ENCODE measurements at places on chromosomes 12 and 14.

GRCh38 chr12:122182887-122183587, at the start of gene LRRC43:
Gene LRRC43 (plus strand): TSS chr12:122183123. CDS start chr12:122183145, 22 bp downstream.
- DNase-seq = peak; percentile 14

GRCh38 chr12:2613326-2614073, 181.3 kb upstream of the FKBP4 start:
- no peak for DNase-seq

- no peak for DNase-seq
Measured at GRCh38 chr14:71726580-71727021, 205.6 kb upstream of the RGS6 start.

GRCh38 chr12:6222078-6222654, 22.0 kb downstream of the CD9 start:
- DNase-seq = no peak

DNA sequence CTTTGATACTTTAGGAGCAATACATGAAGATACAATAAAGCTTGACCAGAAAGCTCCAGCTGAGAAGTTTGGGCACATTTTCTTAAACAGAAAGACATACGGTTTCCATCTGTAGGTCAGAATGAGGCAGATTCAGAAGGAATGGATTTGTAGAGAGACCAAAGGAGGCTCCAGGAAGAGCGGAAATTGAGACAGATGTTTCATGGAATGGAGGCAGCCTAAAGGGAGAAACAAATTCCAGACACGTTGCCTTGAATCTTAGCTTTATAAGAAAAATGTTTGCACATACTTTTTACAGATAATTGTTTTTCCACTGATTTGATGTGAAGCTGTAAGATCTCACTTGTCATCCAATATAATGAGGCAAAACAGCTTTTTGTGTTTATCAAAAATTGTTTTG, 24.8 kb downstream of the EPYC start:
- no peak for DNase-seq

DNA sequence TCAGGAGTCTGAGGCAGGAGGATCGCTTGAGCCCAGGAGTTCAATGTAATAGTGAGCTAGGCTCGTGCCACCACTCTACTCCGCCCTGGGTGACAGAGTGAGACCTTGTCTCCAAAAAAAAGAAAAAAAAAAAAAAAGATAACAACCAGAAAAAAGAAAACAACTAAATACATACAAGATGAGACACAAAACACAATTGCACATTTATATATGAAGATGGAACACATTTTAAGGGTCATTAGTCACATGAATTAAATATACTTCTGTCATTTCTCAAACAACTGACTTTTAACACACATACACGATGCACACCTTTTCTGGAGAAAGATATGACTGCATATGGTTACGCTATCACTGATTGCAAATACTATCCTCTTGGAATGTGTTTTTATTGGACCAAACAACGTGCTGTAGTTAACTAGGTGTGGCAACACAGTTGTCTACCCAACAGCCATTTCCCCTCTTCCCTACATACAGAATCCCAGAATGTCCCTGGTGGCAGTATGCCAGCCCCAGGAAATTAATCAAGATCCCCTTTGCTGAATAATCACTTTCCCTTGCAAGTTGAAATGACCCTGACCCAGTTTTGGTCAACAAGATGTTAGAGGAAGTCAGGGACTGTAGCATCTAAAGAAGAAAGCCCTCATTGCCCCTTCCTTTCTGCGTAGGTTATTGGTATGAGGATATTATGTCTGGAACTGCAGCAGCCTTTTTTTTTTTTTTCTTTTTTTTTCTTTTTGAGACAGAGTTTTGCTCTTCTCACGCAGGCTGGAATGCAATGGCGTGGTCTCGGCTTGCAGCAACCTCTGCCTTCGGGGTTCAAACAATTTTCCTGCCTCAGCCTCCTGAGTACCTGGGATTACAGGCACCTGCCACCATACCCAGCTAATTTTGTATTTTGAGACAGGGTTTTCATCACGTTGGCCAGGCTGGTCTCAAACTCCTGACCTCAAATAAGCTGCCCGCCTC, 5.6 kb upstream of the MYL6B start:
- DNase-seq = no peak

DNA sequence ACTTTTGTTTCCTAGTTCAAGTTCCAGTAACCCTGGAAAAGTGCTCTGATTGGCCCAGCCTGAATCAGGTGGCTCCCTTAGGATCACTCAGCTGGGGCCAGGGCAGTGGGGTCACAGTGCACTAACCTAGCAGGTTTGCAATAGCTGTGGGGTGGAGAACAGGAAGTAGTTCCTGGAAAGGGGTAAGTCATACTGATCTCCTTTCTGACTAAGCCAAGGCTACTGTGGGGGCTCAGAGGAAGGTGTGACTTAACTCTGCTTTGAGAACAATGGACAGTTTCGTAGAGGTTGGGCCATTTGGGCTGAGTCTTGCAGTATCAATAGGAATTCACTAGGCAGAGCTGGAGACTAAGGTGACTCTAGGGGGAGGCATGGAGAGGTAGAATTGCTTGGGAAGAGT, 89.4 kb downstream of the KIF26A start:
- DNase-seq = no peak

DNA sequence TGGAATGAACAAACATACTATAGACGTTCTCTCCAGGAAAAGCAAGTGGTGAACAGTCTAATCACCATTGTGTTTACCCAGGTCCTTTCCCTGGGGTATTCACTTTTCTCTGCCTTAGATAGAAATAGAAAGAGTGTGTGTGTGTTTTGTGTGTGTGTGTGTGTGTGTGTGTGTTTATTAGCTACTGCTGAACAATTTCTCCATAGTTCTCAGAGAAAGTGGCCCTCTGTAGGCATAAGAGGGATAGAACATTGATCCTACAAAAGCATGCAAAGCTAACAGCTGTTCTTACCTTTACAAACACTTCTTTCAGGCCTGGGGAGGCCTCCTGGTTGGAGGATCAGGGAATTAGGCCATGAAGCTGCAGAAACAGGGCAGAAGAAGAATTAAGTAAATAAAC, 665.7 kb upstream of the TBX3 start:
- no peak for DNase-seq

DNA sequence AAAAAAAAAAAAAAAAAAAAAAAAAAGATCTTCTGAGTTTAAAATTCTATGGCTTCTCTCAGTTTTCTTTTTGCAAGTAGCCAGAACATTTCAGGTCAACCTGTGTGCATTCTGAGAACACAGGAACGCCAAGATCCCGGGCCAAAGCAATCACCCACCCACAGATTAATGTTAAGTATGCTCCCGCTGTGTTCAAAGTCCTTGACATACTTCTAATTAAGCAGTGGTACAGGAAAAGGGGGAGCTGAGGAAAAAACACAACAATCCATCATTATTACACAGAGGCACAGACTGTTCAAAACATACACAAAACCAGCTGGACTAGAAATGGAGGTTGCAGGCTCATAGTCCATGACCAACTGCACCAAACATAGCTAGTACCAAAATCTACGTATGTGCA, 2.8 kb downstream of the FBXO21 start:
- no peak for DNase-seq

DNA sequence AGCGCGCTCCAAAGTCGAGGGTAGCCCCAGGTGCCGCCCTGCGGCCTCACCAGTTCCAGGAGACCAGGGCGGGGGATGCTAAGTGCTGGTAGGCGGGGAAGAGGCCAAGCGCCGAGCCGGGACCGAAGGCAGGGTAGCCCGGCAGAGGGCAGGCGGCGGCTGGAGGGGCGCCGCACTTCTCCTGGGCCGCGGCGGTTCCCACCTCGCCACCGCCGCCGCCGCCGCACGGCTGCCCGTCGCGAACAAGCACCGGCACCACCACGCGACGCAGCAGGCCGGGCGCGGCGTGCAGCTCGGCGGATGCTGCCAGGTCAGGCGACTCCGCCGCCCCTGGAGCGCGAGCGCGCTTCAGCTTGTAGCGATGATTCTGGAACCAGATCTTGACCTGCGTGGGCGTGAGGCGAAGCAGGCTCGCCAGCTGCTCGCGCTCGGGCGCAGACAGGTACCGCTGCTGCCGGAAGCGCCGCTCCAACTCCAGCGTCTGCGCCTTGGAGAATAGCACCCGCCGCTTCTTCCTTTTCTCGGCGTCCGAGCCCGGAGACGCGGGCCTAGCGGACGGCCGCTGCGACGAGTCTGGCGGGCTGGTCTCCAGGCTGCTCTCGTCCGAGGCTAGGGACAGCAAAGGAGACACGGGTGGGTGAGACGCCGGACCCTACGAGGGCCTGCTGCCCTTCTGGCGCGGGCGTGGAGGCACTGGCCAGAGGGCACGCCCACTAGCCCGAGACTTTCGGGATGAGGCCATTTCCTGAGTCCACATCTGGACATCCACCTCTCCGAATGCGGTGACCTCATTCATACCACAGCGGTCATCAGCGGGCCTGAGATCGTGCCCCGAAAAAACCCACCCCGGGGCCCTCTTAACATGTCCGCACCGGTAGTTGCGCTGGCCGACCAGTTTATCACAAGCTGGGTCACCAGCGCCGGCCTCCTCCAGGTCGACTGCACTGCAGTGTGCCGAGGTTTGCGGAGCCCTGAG, 1.3 kb downstream of the NKX2-8 start:
- DNase-seq = no peak

DNA sequence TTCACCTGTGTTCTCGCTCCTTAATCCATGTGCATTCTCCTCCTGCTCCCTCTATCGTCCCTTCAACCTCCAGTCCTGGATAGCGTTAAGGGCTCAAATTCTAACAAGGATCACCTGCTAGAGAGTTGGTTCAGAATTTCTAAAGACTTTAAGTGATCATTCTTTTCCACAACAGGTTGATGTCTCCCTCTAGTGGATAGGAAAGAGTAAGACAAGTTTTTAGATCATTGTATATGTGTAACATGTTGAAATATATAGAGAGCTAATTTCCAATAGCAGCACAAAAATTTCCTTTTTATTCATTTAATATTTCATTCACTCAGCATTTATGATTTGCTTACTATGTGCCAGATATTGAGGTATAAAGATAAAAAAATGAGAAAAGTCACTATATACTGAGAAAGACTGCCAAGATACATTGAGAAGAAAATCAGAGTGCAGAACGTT, 9.3 kb upstream of the ESR2 start:
- DNase-seq = no peak

GRCh38 chr12:115233891-115234543, 550.0 kb upstream of the TBX3 start:
- no peak for DNase-seq

DNA sequence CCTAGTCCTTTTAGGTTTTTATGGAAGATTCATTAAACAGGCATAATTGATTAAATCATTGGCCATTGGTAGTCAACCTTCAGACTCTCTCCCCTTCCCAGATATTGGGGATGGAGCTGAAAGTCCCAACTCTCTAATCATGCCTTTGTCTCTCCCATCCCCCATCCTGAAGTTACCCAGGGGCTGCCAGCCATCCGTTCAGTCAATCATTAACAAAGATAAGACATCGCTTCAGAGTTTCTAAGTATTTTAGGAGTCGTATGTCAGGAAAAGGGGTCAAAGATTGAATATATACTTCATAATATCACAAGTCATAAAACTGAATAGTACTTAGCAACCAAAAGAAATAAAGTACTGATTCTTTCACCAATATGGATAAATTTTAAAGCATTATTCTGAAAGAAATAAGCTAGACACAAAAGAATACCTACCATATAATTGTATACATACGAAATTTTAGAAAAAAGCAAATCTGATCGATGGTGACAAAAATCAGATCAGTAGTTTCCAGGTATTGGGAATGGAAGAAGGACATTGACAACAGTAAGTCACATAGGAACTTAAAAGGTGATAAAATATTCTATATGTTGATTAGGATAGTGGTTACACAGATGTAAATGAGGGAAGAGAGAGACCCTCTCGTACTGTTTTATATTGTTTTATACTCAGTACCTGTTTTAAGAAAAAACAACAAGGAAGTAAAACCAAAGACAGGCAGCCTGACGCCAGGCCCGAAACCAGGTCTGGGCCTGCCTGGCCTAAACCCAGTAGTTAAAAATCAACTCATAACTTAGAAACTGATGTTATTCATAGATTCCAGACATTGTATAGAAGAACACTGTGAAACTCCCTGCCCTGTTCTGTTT, 414.4 kb downstream of the DAD1 start:
- no peak for DNase-seq

GRCh38 chr12:130973906-130974305, 20.2 kb downstream of the ADGRD1 start:
- no peak for DNase-seq

DNA sequence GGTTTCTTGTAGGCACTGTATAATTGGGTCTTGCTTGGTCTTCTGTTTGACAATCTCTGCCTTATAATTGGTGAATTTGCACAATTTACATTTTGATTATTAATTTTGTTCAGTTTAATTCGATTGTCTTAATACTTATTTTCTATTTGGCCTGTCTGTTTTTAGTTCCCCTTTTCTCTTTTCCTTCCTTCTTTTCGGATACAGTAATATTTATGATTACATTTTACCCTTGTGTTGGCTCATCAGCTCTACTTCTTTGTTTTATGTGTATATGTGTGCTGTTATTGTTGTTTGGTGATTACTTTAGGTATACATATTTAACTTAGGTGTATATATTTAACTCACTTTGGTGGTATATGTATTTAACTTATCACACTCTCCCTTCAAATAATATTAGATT, 12.8 kb upstream of the BEGAIN start:
- DNase-seq = no peak

GRCh38 chr12:12725956-12726554, 8.9 kb downstream of the CDKN1B start:
- DNase-seq = no peak

- no peak for DNase-seq
Measured at GRCh38 chr14:80213602-80214001, 2.3 kb upstream of the DIO2 start.

DNA sequence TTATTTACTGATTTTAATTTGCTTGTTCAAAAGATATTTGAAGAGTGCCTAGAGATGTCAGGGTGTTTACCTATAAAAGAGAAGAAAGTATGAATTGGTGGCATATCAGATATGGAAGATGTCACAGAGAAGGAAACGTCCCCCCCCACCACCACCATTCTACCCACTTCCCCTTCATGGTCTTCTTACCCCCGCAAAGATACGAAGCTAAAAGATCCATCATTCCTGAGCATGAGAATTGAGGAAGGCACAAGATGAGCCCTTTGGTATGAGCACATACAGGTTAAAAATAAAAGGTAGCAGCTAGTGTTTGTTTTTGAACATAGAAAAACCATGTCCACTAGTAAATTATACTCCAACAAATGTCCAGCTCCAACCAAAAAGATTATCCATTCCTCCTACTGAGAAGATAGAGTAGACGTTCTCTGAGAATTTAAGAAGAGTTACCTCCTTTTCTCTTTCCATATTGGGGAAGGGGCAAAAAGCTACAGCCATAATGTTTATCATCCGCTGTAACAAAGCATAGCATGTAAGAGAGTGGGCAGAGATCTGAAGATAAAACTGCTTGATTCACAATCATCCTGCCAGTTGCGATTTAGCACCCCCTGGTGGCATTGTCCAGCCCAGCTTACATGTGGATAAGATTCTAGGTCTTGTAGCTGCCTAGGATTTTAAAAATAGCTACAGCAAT, 29.1 kb downstream of the NFYB start:
- DNase-seq = peak; percentile 80

GRCh38 chr14:83147006-83147405, 1613.4 kb upstream of the SEL1L start:
- no peak for DNase-seq

Data from T-helper 17 cell (primary cell).